ENCODE measurements at places on chromosomes 12 and 14.

DNA sequence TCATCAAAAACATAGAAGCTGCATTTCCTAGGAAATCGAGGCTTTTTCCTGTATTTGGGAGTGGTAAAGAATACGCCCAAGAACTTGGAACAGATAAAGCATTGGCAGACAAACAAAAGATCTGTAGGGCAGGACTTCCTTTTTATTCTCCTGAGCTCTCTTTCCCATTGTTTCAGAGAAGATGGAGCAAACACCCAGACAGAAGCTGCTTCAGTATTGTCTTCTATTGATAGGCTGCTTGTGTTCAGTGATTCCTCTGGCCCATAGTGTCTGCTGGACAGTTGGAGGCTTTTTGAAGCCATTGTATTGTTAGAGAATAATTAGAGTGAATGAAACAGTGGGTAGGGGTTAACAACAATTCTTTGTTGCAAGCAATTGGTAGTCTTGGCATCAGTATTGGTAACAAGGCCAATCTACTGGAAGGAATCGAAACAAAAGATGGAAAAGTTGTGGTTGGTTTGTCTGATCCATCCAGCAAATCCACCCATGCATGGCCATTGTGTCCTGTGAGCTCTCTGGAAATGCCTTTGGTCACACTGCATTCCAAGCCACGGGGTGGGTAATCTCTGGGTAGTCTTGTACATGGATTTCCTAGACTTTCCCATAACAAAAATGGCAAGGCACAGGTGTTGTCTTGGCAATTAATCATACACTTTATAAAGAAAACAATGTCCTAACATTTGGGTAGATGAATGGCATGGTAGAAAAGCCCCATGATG, 424.8 kb downstream of the RAD51B start:
- no peak for DNase-seq

DNA sequence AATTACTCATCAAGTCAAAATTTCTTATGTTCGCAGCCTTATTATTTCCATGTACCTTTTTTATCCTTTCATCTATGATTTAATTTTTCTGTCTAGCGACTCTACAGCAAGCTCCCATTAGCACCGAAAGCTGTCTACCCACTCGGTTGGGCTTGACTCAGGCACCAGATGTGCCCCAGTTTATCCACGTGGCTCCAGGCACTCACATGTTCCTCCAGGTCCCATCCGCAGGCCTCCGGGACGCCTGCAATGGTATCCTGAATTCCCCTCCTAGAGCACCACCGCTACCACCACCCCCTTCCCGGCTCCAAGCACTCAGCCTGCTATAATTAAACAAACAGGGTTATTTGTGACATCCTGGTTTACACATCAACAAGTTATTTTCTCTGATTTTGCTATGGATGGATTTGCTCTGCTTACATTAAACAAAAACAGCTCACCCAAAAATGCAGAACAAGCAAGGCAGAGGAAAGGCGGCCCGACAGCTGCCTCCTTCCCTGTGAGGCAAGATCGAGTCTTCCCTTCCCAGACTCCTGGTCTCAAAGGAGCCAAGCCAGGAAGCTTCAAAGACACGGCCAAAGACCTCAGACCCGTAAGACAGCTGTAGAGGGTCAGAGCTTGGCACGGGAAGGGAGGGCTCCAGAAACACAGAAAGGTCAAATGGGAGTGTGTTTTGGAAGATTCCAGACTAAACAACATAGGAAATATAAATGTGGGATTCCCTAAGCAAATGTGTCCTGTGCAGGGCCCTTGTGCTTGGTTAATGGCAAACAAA, 253.8 kb downstream of the TTC8 start:
- no peak for DNase-seq

GRCh38 chr12:72368298-72368697, 96.1 kb downstream of the TRHDE start:
- no peak for DNase-seq

DNA sequence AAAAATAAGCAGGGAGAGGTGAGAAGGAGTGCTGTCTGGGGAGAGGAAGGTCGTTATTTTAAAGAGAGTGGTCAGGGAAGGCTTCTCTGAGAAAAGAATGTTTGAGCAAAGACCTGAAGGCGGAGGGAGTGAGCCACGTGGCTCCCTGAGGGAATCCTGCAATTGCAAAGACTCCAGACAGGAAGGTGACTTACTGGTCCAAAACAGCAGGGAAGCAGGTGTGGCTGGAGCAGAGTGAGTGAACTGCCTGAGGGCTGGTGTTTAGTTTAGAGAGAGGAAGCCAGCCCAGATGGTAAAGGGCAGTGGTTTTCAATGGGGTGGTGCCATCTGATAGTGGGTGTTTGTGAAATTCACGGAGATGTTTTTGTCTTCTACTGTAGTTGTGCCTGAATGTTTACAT, 58.8 kb upstream of the LTA4H start:
- DNase-seq: no peak

- DNase-seq: no peak
Observed at GRCh38 chr12:89427508-89428156, 75.3 kb upstream of the DUSP6 start.

- DNase-seq: no peak
Observed at GRCh38 chr12:16920451-16920850, 314.5 kb upstream of the LMO3 start.

DNA sequence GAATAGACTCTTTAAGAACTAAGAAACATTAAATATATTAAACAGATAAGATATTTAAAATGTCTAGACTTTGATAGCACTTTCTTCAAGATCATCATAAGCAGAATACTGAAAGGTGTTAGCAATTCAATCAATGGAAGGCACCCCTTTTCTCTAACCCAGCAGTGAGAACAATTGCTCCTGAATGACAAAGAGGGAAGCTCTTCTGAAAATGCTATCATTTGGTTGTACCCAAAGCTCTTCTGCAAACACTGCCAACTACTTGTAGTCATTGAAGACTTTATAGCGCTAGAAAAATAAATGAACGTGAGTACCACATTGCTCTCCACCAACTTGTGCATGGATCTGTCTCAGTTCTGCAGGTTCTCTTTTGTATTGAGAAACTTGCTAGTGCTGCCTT, 62.2 kb upstream of the LMO3 start:
- DNase-seq: no peak

GRCh38 chr12:70627677-70628076, 9.6 kb downstream of the PTPRB start:
- no peak for DNase-seq

DNA sequence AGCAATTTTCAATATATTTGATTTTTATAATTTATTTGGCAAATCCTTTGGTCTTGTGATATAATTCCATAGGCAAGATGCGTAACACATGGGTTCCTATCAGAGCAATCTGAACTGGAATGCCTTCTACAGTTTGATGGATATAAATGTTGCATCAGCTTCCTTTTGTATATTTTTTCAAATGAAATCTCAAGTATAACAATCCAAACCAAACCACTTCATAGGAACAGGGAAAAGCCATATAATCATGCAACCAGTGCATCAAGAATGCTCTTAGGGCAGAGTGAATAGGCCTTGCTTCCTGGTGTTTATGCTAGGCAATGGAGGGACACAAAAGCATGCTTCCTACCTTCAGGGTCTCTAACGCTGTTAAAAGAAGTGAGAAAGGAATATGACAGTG, 34.5 kb downstream of the EFCAB11 start:
- no peak for DNase-seq

DNA sequence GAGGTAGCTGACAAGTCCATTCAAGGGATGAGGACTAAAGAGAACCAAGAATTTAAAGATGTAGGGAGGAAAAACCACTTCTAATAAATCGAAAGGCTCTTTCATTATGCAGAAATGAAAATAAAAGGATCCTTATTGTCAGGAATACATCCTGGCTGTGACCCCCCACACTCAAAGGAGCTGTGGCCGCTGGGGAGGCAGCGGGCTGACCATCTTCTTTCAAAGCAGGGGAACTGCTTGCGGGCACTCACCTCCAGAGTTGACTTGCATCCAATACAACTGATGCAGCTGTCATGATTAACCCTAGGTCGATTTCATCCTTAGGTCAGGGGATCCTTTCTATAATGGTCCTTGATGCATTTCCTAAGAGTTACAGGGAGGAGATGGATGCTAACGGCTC, 35.3 kb downstream of the TRAFD1 start:
- DNase-seq: no peak

DNA sequence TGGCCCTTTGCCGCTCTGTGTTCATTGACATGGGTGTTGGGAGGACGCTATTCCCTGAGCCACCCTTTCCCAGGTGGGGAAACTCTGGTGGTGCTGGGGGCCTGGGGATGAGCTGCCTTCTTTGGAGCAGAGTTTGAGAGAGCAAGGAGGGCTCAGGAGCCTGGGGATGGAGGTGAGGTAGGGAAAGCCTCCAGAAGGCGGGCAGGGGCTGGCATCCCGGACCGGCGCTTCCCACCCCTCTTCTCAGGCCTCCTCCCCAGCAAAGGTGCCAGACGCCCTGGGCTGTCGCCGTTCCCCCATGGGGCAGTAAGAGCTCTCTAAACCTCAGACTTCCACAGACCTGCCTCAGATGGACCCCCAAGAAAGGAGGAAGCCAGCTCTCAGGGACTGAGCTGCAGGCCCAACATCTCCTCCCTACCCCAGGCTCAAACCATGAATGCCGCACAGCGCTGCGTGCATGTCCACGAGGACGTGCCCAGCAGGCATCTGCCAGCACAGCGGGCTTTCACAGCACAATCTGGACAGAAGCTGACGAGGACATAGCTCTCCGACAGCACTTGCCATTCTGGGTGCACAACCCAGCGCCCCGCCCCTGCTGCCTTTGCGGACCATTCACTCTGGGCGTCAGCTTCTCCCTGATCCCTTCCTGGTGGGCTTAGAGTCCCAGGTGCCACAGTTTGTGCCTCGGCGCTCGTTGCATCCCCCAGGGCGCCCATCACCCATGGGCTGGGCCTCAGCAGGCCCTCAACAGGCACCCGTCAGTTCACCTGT, 14.9 kb upstream of the TTC7B start:
- no peak for DNase-seq

GRCh38 chr12:46524778-46525177, 152.2 kb upstream of the SLC38A2 start:
- DNase-seq: no peak

DNA sequence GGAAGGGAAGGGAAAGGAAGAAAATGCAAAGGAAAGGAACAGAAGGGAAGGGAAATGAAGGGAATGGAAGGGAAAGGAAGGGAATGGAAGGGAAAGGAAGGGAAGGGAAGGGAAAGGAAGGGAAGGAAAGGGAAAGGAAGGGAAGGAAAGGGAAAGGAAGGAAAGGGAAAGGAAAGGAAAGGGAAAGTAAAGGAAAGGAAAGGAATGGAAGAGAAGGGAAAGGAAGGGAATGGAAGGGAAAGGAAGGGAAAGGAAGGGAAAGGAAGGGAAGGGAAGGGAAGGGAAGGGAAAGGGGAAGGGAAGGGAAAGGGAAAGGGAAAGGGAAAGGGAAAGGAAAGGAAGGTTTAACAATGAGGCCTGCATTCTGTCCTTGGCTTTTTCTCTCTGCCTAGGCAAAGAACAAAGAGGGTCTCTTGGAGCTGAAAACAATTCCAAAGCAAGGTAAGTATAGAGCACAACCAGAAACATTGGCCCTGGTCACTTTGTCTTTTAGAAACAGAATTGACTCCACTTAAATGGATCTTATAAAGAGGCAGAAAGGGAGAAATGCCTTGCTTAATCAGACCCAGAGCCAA, 525.9 kb upstream of the TMPO start:
- DNase-seq: no peak

DNA sequence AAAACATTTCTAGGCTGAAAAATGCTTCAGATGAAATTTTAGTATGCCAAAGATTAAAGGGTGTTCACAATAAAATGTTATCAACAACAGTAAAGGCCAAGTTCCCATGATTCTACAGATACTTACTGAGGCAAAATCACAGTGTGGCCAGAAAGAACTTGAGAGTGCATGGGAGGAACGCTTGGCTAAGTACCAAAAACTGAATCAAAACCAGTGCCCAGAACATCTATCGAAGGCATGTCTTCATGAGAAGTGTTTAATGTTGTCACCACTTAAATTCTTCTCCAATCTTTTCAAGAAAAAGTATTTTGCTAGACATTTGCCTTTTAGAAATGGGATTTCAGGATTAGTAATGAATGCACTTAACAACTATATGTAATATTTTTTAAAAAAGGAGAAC, 41.5 kb downstream of the KIF21A start:
- no peak for DNase-seq

DNA sequence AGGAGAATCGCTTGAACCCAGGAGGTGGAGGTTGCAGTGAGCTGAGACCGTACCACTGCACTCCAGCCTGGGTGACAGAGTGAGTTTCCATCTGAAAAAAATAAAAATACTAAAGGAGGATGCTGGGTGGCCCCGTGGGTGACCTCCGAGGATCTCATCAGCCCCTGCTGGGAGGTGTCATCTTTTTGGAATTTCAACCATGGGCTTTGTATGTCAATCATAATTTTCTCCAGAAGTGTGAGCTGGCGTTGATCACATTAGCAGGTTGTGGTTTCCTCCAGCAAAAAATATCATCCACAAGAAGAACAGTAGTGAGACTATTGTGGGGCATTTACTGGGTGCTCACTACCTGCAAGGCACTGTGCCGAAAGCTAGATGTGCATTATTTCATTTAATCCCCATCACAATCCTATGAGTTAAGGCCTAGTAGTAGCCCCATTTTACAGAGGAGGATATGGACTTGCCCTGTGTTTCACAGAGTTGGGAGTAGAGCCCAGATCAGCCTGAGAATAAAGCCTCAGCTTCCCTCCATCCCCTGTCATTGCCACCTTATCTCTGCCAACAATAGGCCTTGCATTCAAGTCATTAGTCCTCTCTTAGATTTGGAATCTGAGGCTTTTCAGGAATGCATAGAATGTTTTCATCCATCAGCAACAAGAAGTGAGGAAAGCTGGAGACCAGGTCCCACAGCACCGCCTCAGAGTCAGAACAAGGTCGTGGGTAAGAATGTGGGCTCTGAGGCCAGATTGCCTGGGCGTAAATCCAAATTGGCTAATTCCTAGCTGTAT, 39.8 kb downstream of the SVOP start:
- DNase-seq: no peak

DNA sequence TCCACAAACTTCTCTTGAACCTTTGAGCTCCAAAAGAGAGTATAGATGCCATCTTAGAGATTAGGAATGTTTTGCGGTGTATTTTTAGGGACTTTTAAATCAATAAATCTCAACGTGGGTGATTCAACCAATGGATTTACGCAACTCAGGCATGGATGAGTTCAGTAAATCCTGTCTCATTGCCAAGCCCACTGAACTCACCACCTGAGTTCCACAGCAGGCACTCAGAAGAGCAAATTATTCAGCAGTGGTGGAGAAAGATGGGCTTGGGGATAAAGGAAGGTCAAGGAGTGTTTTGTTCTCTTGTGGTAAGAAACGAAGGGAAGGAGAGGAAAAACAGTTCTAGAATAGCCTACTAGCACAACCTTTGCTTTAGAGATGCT, 68.7 kb upstream of the HMGA2 start:
- no peak for DNase-seq

GRCh38 chr12:103105971-103106597, 148.6 kb downstream of the ASCL1 start:
- DNase-seq: no peak

- no peak for DNase-seq
Observed at GRCh38 chr14:61939776-61940175, 177.6 kb downstream of the SNAPC1 start.

GRCh38 chr12:109493090-109493489, 15.7 kb downstream of the UBE3B start:
- no peak for DNase-seq

GRCh38 chr12:109423392-109423791, 53.7 kb downstream of the KCTD10 start:
- DNase-seq: no peak
